ENCODE measurements at places on chromosomes 2 and 18.

DNA sequence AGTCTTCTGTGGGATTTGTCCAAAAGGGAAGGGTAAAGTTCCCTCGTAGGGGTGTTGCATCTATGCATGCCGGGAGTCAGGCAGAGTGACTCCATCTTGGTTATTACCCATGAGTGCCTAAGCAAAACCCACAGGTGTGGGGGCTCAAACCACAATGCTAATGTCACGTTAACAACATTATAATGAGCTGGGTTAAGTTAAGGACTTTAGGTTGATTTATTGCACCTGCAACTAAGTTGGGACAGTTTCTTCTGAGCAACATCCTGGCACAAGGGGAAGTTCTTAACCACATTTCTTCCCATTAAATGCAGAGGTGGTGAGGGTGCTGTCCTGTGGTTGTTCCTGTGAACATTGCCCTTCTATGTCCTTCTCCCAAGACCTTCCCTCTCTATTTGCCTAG, 1596.8 kb upstream of the SLC39A10 start:
- DNase-seq, result no peak

DNA sequence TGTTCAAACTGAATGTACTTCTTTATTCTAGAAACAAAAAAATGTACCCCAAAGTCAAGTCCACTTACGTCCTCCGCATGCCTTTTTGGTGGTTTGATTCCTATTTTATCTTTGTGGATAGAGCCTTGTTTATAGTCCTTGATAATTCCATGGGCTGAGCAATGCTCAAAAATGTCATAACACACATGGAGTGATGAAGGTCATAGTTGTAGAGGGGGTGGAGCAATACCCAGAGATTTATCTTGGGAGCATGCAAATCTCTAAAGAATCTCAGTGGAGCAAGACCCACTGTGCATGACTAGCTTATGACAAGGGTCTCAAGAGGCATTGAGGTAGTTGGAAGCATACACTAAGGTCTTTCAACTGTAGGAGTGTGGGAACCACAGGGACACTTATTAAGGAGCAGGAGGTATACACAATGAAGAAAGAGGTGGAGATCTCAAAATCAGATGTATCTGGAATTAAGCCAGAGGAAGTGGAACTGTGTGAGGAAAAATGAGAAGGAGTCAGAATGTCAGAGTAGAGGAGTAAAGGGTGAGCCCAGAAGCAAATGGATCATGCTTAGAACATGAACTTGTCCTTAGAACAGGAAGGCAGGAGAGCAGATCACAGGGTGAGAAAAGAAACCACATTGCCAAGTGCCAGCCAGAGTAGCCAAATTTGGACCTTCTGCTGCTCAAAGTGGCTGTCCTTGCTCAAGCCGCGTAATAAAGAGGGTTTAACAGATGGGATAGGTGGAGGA, 68.1 kb upstream of the STK39 start:
- DNase-seq, result no peak

- DNase-seq, result no peak
Measured at GRCh38 chr2:28163028-28163427, 229.6 kb upstream of the FOSL2 start.

DNA sequence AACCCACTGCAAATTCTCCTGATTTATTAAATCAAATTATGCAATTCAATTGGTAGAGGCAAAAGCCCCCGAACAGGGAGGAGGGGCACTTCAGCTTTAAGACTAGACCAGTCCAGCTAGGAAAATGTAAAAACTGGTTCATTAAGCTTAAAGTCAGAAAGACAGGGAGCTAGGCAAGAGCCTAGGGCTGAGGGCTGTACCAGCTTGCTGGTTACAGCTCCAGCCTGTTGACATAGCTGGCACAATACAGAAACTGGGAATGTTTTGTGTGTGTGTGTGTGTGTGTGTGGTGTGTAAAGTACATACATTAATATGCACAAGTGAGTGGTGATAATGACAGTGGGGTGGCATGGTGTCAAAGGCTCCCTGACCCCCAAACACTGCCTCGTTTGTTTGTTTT, 307.0 kb upstream of the CELF4 start:
- no peak for DNase-seq

GRCh38 chr2:122186761-122187222, 431.3 kb downstream of the TSN start:
- DNase-seq, result no peak

DNA sequence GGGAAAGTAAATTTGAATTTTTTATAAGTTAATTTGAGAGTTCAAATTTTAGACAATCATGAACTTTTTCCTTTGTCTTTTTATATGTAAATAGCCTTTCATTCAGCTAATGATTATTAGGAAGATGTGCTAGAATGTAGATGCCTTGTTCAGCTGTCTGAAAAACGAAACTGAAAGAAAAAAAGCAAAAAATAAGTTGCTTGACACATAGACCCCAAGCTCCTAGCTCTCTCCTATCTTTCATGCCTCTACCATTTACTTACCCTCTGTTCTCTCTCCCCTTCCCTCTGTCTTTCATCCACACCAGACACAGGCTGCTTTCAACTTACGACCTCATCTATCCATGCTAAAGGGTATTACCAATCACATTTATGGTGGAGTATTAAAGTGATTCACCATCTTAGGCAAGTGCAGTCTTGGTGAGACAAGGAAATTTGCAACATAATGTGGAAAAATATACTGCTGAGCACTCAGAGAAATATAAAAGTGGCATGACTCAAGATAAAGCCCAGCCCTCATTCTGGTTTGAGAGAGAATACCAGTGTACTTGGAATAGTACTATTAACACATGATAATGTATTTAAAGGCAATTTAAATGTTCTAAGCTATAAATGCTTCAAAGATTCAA, 425.6 kb downstream of the SUCLG1 start:
- DNase-seq, result no peak

- peak; percentile 30 for DNase-seq
Measured at GRCh38 chr2:2263196-2263829, 67.8 kb downstream of the MYT1L start.

DNA sequence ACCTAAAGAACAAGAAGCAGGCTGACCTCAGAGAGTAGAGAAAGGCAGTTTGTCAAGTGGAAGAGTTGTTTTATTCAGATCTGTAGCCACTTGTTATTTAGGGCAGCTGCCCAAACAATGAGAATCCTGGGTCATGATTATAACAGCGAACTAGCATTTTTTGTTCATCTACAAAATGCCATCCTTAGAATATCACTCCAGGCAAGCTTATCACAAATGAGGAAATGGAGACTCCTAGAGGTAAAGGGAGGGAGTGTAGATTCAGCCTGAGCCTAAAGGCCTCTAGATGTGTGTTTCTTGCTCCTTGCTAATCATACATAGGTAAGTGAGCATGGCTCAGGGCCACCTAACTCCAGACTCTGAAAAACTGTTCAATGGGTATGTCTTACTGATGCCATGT, 126.1 kb downstream of the HNMT start:
- DNase-seq, result peak; percentile 2

GRCh38 chr2:133651861-133652260, 83.6 kb upstream of the NCKAP5 start:
- DNase-seq, result no peak

GRCh38 chr2:160859096-160859495, 301.1 kb upstream of the TANK start:
- no peak for DNase-seq

- peak; percentile 54 for DNase-seq
Measured at GRCh38 chr2:10412380-10412779, 35.7 kb downstream of the ODC1 start.

GRCh38 chr2:227515742-227516141, 43.8 kb downstream of the AGFG1 start:
- DNase-seq, result no peak

- DNase-seq, result peak; percentile 18
Measured at GRCh38 chr2:26754972-26755670, 9.0 kb upstream of the SLC35F6 start.

GRCh38 chr2:98900721-98901120, 35.3 kb downstream of the CRACDL start:
- DNase-seq, result no peak

GRCh38 chr2:237774811-237775553, 23.6 kb upstream of the RBM44 start:
- DNase-seq, result peak; percentile 77

GRCh38 chr2:65429786-65430602, 2.4 kb downstream of the SPRED2 start:
- no peak for DNase-seq

- DNase-seq, result no peak
Measured at GRCh38 chr2:10405448-10405847, 42.7 kb downstream of the ODC1 start.

DNA sequence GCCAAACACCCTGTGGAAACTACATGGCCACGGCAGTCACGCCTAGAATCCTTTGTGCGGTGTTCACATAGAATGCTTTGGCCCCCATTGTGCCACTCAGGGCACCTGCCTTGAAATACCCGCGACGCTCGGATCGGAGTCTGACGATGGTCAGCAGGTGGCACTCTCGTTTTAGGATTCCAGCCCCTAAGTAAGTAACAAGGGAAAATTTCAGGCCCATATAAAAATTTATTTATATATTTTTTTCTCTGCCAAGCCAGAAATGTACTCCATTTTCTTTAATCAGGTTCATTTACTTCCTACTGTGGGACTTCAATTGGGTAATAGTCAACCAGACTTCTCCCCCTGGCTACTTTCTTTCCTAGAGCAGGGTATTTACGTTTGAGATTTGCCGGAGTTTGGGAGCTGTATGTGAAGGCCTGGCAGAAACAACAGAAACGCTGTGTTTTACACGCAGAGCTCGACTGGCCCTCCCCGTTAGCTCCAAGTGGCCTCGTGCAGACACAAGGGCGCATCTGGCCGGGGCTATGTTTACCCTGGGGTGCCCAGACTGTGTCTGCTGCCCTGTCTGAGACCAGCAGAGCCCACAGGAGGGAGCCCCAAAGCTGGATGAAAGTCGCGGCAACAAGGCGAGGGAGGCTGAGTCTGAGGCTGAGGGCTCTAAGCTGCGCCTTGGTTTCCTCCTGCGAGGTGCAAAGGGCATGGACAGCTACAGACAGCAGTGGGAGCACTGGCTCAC, 41.6 kb downstream of the LRRC30 start:
- peak; percentile 13 for DNase-seq

- no peak for DNase-seq
Measured at GRCh38 chr2:23436346-23437098, 51.5 kb downstream of the KLHL29 start.

GRCh38 chr2:190214426-190215194, 105.0 kb downstream of the HIBCH start:
- no peak for DNase-seq

- no peak for DNase-seq
Measured at GRCh38 chr18:366466-367061, 98.7 kb upstream of the THOC1 start.

GRCh38 chr18:67265464-67266245, 250.9 kb downstream of the DSEL start:
- DNase-seq, result no peak

GRCh38 chr2:224990710-224991109, 51.6 kb downstream of the DOCK10 start:
- DNase-seq, result no peak

DNA sequence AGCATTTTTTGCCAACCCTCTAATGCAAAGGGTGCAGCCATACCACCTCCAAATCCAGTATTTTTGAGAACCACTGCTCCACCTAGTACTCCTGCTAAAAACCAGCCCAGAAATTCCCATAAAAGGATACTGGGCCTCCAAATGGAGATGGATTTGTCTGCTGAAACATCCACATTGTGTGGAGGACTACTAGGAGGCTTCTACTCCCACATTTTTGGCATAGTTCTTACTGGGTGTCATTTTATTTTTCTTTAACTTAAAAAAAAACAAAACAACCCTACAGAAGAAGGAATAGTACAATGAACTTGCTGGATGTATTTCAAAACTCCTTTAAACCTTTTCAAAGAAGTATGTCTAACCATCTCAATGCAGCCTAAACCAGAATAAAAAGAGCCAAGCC, 219.2 kb downstream of the SRBD1 start:
- no peak for DNase-seq
